Colonic mucosa (tissue), 4 donors: ENCODE measurements at places on chromosomes 12 and 14. TPM values are rescaled to one million over a fixed set of nuclear protein-coding genes. Genes with fewer than 3 reads are reported as not detected.

Gene NXPH4
- total RNA-seq: 0.27 TPM

Gene CD4
- total RNA-seq: 13.4 TPM

Gene PRIMA1
- total RNA-seq: 4.4 TPM

Gene MYBPC1
- total RNA-seq: 4.2 TPM

DNA sequence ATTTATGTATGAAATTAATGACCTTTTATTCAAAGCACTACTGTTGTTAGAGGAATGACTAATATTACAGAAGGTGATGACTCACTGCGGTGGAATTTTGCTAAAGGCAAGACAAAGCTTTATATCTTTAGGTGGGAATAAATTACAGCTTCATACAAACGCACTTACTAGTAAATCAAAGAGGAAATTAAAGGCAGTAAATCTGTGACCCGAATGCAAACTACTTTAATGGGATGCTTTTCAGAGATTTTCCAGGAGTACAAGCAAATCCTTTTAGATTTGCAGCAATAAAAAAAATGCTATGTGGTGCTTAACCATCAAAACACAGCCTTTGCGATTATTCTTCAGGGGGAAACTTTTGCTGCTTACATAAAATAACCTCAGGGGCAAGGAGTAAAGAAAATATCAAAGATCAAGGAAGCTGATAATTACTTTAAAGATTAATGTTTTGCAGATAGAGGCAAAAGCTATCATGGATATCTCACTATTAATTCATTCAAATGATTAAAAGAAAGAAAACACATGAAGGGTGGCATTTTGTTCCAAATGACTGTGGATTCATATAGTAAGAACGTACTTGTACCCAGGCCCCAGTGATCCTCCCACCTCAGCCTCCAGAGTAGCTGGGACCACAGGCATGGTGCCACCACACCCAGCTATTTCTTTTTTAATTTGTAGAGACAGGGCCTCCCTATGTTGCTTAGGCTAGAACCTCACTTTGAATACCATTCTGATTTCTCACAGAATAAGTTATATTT, 98.9 kb downstream of the DENND5B start:
- no peak for DNase-seq

- DNase-seq: no peak
Measured at GRCh38 chr12:6830999-6831398, 2.8 kb downstream of the P3H3 start.

GRCh38 chr12:94802796-94803195, 152.4 kb upstream of the TMCC3 start:
- DNase-seq: no peak

- no peak for DNase-seq
Measured at GRCh38 chr14:24988760-24989159, 61.2 kb downstream of the STXBP6 start.

DNA sequence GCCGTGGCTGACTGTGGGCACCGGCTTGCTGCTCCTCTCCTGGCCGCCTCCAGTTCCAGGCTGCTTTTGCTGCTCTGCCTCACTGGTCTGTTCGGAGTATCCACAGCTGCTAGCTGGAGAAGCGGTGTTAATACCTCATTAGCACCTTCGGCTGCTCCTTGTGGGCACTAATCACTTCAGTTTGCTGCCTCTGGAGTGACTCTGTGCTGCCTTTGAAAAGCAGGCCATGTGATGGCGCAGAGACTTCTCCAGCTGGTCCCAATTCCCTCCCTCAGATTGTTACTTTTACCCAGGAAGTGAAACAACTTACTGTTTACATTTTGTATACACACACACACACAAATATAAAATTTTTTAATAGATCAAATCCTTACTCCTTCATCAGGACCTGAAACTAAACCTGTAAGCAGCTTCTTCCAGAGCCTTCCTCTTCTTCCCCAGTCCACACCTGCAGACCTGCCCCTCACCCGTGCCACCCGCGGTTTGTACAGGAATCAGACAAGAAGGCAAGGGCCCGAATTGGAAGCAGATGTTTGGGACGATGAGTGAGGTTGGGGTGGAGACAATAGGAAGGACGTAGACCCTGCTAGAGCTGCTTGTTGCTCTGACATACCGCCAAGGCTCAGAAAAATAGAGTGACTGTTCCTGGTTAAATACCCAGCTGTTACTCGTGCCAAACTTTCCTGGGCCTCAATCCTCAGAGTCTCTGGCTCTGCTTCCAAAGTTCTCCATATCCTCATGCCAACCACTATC, 41.5 kb upstream of the LTBP2 start:
- DNase-seq: no peak

GRCh38 chr12:29104516-29104915, 44.6 kb upstream of the FAR2 start:
- DNase-seq: no peak

DNA sequence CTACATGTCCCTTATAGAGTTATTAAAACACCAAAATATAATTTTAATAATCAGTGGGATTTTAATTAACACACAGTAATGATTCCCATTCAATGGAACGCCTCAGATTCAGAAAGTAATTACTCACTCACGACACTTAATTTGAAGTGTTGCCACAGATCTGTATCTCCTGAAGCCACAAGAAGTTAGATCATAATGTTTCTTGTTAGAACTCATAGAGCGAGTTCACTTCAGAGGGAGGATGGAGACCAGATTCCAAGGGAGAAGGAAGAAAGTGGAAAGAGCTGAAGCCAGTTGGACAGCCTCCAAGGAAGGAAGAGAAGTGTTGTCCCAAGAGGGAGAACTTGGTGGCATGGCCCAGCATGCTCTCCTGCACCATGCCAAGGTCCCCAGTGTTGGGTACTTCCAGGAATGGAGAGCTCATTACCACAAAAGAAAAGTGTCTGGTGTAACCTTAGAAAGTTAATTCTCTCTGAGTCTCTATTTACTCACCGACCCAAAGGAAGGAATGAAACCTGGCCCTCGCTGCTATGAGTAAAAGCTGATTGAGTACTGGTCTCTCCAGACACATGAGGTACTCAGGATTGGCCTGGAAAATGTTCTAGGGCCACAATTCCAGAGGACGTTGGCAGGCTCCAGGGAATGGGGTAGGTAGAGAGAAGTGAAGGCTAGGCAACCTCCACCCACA, 305.4 kb downstream of the BCL11B start:
- no peak for DNase-seq

GRCh38 chr14:71328183-71328582, 420.9 kb downstream of the PCNX1 start:
- DNase-seq: no peak

- peak; percentile 42 for DNase-seq
Measured at GRCh38 chr12:122094735-122095631, 16.4 kb downstream of the MLXIP start.

DNA sequence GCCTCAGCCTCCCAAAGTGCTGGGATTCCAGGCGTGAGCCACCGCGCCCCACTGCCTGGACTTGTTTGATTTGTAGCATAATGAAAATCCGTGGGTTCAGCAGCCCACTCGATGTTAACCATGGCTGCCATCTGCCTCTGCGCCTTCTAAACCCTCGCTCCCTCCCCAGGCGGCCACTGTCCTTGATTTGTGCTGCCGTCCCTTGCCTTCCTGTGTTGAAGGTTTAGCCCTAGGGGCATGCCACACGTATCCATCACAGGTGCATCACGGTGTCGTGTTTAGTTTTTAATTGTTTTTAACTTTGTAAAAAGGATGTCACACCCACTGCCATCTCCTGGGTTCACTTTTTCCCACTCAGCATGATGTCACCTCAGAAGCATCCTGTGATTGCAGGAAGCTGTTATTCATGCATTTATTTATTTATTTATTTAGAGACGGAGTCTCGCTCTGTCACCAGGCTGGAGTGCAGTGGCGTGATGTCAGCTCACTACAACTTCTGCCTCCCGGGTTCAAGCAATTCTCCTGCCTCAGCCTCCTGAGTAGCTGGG, 24.5 kb upstream of the ULK1 start:
- no peak for DNase-seq

DNA sequence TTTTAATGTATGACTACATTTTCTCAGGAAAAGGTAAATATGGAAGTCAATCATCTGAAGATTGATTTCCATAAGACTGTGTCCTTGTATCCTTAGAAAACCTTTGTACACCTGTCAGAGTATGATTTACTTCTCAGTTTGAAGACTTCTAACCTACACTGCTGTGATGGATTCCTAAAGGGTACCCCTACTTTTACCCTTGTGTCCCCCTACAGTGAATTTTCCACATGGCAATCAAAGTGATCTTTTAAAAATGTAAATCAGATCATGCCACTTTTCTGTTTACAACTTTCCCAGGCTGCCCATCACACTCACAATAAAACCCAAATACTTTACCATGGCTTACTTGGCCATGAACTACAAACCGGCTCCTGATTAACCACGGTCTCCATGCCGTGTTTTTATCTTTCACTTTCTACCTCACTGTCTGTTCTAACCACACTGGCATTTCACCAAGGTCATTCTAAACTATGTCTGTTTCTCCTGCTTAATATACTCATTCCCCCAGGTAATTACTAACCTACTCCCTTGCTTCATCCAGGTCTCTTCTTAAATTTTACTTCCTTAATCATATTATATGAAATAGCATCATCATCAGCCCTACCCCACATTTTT, 8.1 kb downstream of the DNAI7 start:
- no peak for DNase-seq

GRCh38 chr12:90622431-90622830, 332.5 kb downstream of the CCER1 start:
- no peak for DNase-seq

- DNase-seq: no peak
Measured at GRCh38 chr12:106193394-106194215, 54.2 kb downstream of the CKAP4 start.

DNA sequence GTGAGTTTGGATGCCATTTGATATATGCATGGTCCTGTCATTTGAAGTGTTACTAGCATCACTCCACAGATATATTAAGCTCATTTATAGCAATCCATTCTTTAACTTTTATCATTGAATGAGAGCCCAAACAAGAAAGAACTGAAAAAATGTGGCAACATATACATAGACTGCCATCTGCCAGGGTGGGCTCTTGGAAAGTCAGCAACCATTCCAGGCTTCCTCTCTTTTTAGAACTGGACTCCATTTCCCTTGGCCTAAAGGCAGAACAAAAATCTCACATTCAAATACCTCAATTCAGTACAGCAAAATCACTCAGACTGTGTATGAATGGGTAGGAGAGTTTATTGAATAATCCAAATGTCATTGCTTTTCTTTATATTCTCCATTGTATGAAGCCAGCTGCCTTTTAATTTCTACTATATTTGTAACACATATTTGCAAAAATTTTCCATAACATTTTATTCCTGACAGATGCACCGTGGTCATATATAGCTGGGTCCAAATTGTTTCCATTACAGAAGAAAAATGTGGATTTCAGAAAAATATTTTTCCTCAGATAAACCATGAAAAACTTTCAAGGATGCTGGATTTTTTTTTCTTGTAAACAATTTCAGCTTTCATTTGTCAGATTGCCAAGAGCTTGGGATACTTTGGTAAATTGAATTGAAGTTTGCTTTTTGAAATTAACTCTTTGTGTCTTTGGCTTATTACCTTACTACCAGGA, 1252.3 kb upstream of the SEL1L start:
- DNase-seq: no peak

GRCh38 chr12:87086118-87086891, 830.1 kb upstream of the MGAT4C start:
- DNase-seq: no peak

DNA sequence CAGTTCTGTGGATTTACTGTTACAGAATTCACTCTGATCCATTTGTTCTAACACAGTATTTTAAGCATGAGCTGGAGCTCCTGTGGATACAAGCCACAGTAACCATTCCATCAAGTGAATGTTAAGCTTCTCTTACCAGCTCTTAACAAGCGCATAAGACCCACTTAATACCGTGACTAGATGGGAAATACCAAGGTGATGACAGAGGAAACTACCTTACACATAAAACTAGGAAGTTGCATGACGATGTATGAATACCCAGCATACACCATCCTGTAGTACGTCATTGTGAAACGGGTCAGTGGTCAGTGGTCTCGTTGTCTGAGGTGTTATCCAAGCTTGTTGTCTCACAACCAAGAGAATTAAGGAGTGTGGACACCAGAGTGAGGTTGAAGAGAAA, 2.0 kb upstream of the GALC start:
- DNase-seq: no peak

DNA sequence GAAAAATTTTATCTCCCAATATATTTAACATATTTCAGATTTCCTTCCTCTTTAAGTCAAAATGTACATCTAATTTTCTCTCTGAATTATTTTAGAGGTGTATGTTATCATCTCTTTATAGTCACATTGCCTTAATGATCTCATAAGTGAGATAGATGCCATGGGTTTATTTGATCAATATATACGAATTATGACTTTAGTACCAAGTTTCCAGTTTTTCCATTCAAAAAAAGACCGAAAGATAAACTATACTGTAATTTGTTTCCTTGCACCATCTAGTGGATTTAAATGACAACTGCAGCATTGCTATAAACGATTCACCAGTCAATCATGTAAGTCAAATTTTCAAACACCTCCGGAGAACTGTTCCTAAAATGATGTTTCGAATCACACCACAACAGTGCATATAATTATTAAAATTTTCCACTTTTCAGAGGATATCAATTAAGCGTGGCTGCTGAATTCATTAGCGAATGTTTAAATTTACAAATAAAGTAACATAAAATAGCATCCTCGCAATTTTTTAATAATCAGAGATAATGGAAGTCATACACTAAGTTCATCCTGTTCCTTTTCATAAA, 419 bp upstream of the ATXN7L3B start:
- DNase-seq: no peak

DNA sequence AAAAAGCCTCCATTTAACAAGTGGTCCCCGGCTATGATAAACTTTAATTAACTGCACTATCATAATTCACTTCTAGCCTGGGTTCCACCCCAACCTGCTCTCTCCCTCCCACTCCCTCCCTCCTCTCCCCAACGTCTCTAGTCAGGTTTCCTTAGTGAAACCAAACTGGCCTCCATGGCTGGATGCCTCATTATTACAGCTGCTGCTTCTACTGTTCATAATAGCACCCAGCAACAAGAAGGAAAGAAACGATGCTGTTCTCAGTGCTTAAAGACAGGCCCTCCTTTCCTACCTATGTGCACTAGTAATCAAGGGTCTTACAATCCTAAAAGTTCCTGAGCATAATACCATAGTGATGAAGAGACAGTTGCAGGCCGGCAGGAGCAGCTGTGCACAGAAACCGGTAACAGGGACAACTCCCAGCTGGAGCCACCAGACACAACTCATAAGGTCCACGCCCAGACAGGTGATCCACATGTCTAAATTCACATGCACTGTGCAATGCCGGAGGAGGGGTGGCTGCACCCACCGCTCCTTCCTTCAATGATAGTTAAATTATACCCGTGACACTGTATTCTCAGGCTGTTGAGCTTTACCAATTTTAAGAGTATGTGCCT, 6.2 kb downstream of the IRF2BPL start:
- DNase-seq: peak; percentile 72

DNA sequence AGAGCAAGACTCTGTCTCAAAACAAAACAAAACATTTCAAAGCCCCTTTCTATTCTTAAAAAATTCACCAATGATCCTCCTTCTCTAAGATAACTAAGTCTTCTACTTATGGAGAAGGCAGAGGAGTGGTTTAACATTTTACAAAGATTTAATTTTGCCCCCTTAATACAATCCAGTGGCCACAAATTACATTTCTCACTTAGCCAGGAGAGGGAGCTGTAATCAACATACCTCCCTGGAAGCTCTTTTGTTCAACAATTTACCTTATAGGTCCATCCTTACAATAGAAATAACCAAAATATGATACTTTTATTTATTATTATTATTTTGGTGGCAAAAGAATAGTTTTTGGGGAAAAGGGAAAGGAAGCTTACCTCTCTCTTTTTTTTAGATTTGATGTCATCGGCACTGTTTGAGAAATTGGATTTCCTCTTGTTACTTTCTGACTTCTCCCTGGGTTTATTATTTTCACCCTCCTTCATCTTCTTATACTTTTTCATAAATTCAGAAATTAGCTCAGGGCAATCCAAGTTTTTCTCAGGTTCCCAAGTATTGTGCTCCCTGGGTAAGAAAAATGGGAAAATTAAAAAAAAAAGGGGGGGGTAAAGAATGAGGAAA, 28.1 kb downstream of the CBX5 start:
- DNase-seq: no peak
